ENCODE measurements at places on chromosomes 4 and X.

DNA sequence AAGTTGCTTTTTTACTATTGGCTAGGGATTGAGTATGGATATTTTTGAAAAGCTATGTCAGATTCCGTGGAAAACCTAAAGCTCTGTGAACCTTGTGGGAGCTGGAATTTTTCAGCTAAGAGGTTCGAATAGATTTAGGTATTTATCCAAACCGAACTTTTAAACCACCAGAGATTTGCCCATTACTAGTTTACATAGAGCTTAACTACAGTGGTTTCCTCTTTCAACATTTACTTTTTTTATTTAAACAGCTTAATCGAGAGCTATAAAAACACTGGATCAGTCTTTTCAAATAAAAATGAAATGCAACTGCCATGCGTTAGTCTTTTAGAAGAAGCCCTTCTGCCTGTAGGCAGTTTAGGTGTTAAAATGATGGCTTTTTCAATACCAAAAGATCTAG lies 377.0 kb downstream of the RPA4 start:
- no peak for DNase-seq

DNA sequence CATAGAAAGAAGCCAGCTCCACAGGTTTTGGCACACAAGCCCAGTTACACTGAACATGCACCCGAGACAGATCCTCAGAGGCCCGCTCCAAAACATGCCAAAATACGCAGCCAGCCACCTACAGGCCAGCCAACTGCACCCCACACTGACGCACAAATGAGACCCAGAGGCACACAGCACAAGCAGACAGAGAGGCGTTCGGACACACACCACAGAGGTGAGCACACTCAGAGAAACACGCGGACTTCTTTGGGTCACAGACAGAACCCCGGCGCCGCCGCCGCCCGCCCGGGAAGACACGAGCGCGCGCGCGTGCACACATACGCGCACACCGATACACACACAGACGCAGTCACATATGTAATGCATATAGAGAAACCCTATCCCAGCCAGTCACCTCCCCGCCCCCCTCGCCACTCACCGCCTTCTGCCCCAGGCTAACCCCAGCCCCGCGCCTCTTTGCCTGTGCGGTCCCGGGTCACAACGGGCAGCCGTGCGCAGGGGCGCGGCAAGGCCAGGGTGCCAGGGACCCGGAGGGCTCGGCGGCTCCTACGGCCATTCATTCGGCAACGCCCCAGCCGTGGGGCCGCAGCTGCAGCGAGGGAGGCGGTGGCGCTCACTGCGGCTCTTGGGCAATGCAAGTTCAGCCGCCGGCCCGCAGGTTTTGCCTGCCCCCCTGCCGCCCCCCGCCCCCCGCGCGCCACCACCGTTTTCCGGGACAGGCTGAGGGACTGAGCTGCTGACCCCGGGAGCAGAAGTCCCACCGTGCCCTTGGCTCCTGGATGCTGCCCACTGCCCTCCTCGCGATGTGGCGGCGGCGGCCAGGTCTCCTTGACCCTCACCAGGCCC lies 553 bp downstream of the SEPTIN6 start:
- DNase-seq, result peak; percentile 30

DNA sequence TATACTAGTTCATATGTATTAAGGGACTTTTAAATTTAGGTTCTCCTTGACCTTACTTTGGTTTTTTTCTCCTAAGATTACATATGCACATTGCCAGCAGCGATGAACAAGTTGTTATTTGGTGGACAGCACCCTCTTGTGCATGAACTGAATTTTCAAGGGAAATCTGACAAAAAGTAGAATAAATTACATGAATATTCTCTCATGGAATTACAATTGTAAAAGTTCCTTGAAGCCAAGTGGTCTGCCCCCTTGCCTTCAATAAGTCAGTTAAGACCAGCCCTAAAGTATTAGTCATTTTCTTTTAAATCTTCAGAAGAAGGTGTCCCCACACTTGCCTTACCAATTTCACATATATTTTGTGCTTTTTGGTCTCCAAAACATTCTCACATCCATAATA lies 30.7 kb upstream of the SMARCA5 start:
- no peak for DNase-seq

DNA sequence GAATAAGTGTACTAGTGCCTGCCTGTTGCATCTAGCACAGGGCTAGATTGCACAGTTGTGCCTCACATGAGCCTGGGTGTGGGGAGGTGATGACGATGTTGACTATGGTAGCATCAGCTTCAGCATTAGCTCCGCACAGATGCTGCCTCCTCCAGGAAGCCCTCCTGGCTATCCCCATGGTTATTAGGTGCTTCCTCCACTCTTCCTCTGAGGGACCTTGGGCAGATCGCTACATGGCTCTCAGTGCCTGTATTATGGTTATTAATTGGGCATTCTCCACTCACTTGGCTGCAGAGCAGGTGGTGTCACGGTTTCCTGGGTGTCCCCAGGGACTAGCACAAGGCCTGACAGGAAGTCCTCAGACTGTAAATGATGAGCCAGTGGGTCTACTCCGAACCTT lies 325.6 kb downstream of the ARHGAP10 start:
- no peak for DNase-seq

DNA sequence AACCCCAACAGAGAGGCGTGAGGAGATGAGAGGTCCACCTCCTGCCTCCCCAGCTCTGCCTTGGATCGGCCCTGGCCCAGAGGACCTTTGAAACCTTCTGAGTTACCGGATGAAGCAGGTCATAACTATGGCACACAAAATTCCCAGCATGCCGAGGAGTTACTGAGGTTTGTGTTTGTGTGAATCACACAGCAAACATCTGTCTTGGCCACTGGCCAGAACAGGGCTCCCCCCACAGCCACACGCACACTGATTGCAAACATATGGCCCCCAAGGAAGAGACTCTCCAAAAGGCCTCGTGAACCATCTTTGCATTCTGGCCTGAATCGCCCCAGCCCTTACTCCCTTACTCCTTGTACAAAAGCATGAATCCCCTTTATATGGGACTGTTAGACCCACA lies 18.9 kb downstream of the RPS4X start:
- DNase-seq, result no peak

- DNase-seq, result no peak
Observed at GRCh38 chr4:121096629-121097028, 24.3 kb upstream of the NDNF start.

DNA sequence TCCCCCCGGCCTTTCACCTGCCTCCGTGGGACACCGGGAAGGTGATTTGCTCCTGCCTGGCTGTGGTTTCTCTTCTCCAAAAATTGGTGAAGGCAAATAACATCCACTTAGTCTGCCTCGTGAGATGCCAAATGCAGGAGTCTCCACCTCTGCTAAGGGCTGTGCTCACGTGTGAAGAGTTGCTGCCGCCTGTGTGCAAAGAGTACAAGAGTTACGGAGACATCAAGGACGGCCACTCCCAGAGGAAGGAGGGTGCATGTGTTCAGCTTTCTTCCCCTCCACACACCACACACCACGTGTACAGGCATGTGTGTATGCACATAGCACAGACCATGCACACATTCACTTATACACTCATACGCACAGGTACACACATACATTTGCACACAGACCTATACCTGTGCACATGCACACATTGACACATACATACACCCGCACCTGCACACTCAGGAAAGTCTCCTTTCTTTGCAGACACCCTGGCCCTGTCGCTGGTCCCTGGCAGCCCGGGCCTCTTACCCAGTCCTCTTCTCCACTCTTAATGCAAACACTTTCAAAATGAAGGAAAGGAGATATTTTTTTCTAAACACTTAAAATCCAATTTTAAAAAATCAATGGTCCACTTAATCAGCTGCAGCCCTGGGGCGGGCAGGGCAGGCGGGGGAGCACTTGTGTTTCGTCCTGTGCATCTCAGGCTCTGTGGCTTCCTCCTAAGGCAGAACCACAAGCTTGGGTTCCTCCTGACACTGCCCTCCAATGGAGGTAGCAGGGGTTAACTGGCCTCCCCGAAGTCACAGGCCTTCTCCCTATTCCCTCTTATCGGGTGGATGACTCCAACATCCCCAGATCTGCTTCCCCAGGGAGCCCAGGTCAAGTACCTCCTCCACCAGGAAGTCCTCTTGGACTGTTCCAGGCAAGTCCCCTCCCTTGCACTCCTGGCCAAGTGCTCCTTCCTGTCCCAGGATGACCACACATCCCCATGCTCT lies 103.0 kb downstream of the CPZ start:
- no peak for DNase-seq

GRCh38 chr4:102754044-102754443 lies 6.7 kb downstream of the MANBA start:
- no peak for DNase-seq

- no peak for DNase-seq
Observed at GRCh38 chr4:61493470-61493869, 293.3 kb downstream of the ADGRL3 start.

GRCh38 chr4:74473155-74473811 lies 28.3 kb downstream of the AREG start:
- no peak for DNase-seq

DNA sequence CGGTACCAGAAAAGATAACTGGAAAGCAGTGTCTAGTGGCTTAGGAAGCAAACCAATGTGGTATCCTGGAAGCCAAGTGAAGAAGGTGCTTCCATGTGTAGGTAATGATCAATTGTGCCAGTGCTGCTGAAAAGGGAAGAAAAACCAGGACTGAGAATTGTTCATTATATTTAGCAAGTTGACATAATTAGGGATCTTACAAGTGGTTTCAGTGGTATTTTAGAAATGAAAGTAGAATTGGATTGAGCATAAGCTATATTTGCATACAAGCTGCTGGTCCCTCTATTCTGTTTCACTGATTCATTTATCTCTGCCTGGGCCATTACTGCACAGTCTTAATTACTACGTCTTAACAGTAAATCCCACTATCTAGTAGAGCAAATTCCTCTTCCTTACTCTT lies 32.3 kb downstream of the PRDM8 start:
- no peak for DNase-seq

- DNase-seq, result no peak
Observed at GRCh38 chrX:11566789-11567188, 98.9 kb downstream of the ARHGAP6 start.

DNA sequence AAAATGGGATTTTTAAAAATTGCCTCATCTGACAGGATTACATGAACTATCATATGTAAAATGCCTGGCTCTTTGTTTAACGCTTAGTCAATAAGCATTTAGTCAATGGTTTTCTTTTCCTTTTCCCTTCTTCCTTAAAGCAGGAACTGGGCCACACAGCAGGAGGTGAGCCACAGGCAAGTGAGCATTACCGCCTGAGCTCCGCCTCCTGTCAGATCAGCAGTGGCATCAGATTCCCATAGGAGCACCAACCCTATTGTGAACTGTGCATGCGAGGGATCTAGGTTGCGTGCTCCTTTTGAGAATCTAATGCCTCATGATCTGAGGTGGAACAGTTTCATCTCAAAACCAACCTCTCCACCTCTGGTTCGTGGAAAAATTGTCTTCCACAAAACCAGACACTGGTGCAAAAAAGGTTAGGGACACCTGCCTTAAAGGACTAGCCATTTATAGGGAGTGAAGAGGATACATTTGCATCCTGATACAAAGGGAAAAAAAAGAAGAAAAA lies 306.1 kb downstream of the FBXW7 start:
- DNase-seq, result no peak
